ENCODE measurements at places on chromosomes 13 and 19.

DNA sequence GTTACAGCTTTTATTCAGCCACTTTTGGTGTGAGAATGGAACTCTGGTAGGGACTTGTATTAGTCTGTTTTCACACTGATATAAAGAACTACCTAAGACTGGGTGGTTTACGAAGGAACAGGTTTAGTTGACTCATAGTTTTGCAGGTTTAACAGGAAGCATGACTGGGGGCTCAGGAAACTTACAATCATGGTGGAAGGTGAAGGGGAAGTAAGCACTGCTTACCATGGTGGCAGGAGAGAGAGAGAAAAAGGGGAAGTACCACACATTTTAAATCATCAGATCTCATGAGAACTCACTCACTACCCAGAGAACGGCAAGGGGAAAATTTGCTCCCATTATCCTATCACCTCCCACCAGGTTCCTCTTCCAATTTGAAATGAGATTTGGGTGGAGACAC lies 942.2 kb downstream of the PCDH17 start:
- no peak for DNase-seq

DNA sequence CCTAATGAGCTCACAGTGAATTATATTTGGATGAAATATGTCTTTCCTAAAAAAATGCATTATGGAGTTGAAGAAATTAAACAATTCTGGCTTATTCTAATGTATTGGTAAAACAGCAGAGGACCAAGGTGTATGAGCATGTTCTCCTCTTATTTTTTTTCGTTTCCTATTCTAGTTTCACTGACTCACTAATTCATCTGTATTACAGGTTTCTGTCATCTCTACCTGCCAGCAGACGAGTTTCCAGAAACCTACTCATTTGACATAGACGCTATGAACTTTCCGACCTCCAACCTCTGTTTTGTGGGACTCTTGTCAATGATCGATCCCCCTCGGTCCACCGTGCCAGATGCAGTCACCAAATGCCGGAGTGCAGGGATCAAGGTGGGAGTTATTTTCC lies 20.3 kb downstream of the ATP12A start:
- DNase-seq: no peak

- peak; percentile 23 for DNase-seq
Observed at GRCh38 chr19:48745208-48745995, 1.3 kb downstream of the IZUMO1 start.

DNA sequence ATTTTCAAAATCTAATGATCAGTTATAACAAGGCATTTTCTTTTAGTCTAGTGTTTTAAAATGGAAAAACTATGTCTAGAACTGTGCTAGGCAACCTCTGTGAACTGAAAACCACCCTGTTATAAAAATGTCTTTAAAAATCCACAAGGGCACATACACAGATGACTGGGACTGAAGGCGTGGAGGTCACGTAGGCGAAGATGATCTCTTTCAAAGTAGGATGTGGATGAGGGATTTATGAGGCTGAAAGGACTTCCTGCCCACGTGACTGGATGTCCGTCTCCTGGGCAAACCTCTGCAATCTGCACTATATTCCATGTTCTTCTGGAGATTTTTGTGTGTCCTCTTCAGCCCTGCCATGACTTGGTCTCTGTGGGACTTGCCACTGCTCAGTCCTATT lies 84.2 kb upstream of the ZNF536 start:
- DNase-seq: no peak

DNA sequence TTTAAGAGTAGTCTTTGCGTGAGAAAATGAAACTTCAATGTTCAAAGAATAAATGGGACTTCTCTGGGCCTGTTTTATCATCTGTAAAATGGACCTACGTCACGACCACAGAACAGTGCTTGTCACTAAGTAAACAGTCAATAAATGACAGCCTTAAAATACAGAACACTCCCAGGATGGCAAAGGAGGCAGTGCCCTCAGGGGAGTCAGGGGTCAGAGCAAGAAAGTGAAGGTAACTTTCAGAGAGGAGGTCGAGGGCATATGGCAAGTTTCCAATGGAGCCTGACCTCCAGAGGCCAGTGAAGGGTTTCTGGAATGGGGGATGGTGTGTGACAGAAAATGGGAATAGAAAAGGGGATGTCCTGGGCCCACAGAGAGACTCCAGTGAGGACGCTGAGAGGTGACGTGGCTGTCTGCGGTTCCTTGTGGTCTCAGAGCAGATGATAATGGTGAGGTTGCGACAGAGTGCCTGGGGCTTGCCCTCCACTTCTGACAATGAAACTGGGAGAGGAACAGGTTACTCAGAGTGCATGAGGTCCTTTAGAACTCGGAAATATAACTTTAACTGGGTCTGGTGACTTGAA lies 91.8 kb downstream of the UBL3 start:
- DNase-seq: peak; percentile 45

DNA sequence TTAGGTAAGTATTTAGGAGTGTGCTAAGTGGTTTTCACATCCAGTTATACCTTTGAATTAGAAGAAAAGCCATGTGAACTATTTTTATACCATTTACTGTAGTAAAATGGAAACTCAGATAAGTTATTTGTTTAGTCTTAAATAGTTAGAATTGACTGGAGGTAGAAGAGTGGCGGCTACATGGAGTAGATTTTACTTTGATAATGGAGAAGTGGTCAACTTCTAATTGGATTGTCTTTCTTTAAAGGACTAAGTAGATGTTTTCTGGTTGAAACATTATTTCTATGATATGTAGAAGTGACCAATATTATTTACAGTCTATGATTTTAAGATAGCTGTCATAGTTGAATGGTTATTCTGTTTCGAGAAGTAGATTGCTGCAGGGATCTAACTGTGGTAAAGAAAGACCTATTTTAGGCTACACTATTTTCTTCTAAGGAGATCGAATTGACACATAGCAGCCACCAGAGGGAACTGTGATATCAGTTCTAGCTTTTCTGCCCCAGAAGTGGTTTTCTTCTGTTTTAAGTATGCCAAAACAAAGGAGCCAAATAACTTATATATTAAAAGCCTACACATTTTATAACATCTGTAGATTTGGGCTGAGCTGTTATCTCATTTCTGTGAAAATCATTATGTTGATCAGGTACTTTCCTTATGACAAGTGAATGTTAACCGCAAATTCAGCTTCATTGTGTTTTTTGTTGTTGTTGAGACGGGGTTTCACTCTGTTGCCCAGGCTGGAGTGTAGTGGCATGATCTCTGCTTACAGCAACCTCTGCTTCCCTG lies 26.1 kb downstream of the ZMYM2 start:
- no peak for DNase-seq

- DNase-seq: no peak
Observed at GRCh38 chr13:30027569-30028455, 177.4 kb upstream of the UBL3 start.

GRCh38 chr13:51643882-51644281 lies 59.6 kb downstream of the WDFY2 start:
- no peak for DNase-seq

GRCh38 chr19:46786236-46787039 lies 2.0 kb downstream of the SLC1A5 start:
- DNase-seq: peak; percentile 69

DNA sequence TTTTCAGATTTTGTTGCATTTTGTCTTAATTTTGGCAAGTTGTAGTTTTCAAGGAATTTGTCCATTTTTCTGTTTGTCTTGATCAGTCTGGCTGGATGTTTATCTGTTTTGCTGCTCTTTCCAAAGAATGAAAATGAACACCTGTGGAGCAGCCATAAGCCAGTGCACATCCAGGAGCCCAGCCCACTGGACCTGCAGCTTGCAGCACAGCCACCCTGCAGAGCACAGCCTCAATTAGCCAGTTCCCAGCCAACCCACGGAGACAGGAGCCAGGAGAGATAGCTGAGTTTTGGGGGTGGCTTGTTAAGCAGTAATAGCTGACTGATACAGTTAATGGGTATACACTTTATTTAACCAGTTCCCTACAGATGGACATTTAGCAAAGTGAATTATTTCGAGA lies 38.0 kb upstream of the URI1 start:
- no peak for DNase-seq

GRCh38 chr19:1026783-1027649 lies 608 bp downstream of the CNN2 start:
- no peak for DNase-seq

DNA sequence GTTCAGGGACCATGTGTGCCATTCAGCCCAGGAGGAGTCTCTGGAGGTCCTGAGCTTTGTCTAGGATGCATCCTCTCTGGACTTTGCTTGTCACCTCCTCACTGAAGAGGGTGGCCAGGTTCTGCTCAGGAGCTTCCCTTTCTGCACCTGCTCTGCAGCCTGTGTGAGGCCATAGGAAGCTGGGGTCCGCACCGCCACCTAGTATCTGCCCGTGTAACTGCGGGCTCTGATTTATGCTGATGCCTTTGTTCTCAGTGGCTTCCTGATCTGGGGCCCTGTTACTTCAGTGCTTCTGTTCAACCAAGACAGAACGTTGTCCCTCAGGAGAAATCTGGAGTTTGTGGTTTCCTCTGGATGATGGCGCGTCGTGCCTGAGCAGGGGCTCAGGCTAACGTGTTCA lies 15.5 kb downstream of the ZNF610 start:
- DNase-seq: no peak

DNA sequence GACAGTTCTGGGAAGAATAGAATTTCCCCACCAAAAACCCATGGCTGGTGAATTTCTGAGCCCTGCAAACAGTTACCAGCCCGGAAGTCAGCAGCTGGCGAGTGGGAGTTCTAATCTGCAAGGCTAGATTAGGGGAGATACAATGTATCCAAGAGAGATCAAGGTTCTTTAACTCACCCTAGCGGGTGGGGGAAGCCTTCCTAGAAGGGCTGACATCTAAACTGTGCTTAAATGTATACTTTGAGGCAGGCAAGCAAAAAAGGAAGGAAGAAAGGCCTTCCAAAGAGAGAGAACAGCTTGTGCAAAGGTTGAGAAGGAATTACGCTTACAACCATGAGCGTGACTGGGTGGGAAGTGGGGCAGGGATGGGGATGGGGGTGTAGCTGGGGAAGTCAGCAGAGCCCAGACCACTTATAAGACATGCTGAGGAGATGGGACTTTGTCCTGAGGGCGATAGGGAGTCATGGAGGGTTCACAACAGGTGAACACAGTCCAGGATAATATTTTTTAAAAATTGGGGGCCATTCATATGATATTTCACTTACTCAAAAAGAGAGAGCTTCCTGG lies 20.8 kb upstream of the ZNRF4 start:
- no peak for DNase-seq

DNA sequence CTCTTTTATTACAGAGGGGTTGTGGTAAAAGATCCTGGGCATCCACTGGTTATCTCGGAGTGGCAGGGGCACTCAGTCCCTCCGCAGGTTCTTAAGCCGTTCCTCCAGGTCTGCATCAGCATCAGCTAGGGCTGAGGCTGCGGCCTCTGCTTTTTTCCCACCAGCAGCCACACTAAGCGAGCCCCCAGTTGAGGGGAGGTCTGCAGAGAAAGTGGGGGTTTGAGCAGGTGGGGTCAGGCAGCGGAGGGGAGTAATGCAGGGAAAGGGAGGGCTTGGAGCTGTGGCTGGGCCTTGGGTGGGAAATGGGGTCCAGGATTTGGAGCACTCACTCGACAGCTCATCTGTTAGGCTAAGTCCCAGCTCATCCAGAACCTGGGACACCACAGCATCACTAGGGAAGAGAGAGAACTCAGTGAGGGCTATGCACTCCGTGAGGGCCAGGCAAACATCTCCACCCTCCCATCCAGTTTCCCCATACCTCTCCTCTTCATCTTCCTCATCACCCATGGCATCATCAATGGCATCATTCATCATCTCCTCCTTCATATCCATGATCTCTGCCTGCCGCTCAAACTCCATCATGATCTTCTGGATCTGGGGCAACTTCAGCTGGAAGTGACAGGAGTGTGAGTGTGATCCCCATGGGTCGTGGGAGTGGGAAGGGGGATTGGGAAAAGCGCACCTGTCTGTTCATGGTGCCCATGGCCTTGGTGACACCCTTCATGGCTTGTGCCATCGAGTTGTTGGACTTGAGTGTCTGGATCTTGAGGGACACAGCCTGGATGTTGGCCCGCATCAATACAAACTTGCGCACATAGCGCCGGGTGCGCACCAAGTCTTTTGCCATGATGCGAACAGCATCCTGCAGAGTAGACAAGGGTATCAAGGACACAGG lies 3.1 kb downstream of the CHMP2A start:
- no peak for DNase-seq

GRCh38 chr13:89550938-89551337 lies 1796.5 kb upstream of the MIR17HG start:
- no peak for DNase-seq

- no peak for DNase-seq
Observed at GRCh38 chr19:6744381-6745301, 5.2 kb downstream of the TRIP10 start.

GRCh38 chr13:84352946-84353345 lies 470.7 kb upstream of the SLITRK1 start:
- no peak for DNase-seq

GRCh38 chr19:20278342-20278741 lies 111.3 kb downstream of the ZNF486 start:
- no peak for DNase-seq

- DNase-seq: no peak
Observed at GRCh38 chr13:34031610-34032009, 213.7 kb downstream of the RFC3 start.

- DNase-seq: peak; percentile 74
Observed at GRCh38 chr19:40398417-40399131, 8.6 kb upstream of the HIPK4 start.

GRCh38 chr13:44050450-44051063 lies 170.9 kb downstream of the LACC1 start:
- no peak for DNase-seq

- DNase-seq: no peak
Observed at GRCh38 chr13:99103536-99103935, 97.1 kb upstream of the UBAC2 start.

DNA sequence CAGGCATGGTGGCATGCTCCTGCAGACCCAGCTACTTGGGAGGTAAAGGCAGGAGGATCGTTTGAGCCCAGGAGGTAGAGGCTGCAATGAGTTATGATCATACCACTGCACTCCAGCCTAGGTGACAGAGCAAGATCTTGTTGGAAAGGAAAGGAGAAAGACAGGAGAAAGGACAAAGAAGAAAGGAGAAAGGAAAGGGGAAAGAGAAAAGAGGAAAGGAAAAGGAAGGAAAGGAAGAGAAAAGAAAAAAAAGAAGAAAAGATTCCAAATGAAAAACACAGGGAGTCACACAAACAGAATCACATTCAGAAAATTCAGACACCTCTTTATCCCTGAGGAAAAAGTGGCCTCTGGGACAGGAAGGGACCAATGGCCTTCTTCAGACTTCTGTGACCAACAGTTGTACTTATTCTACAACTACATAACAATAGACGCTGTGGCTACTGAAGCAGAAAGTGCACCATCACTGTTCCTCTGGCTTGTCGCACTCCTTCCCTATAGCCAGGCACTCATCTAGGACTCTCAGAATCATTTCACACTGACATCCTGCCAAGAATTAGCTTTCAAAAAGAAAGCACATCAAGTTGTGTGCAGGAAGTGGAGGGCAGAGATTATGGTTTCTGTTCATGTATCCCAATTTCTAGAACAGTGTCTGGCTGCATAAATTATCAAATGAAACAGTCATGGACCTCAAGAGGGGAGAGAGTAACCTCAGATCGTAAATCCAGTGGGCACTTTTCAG lies 5.9 kb downstream of the MTMR6 start:
- DNase-seq: no peak

- no peak for DNase-seq
Observed at GRCh38 chr19:50797781-50798658, 7.8 kb downstream of the ACP4 start.

Measured in stimulated activated CD4-positive, alpha-beta T cell treated with anti-CD3 and anti-CD28 coated beads, Interleukin-4, amount 100 ng/mL, for 4 hours (primary cell).